ENCODE measurements at places on chromosomes 3 and 15.

GRCh38 chr3:178584722-178585380, 48.6 kb downstream of the KCNMB2 start:
- DNase-seq: no peak

- DNase-seq: no peak
Measured at GRCh38 chr3:196639483-196640296, at the start of gene NRROS. Gene NRROS (plus strand): TSS chr3:196639694. CDS start chr3:196654540, 14,846 bp downstream.

DNA sequence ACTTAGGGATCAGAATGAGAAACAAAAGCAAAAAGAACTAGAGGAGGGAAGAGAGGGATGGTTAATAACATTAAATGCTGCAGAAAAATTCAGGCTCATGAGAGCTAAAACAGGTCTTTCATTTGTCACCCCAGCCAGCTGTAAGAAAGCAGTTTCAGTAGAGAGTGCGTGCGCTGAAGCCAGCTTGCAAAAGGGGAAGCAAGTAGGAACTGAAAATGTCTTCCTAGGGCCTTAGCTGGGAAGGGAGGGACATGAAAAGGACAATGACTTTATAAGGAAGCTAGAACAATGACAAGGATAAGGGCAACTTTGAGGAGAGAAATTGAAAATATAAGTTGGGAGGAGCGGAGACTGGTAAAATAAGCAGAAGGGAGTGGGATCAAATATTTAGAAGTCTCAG, 3.1 kb downstream of the CIAO2A start:
- DNase-seq: no peak

DNA sequence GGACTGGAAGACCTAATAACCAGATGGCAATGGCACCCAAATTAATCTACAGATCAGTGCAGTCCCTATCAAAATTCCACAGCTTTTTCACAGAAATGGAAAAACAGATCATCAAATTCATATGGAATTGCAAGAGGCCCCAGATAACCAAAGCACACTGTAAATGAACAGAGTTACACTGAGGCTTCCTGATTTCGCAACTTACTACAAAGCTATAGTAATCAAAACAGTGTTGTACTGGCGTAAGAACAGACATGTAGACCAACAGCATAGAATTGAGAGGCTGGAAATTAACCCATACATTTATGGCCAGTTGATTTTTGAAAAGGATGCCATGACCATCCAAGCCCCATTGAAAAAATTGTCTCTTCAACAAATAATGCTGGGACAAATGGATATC, 16.2 kb downstream of the XPC start:
- no peak for DNase-seq
